Activated CD4-positive, alpha-beta T cell treated with anti-CD3 and anti-CD28 coated beads for 1 hour (primary cell): ENCODE measurements at places on chromosomes 16 and 17.

DNA sequence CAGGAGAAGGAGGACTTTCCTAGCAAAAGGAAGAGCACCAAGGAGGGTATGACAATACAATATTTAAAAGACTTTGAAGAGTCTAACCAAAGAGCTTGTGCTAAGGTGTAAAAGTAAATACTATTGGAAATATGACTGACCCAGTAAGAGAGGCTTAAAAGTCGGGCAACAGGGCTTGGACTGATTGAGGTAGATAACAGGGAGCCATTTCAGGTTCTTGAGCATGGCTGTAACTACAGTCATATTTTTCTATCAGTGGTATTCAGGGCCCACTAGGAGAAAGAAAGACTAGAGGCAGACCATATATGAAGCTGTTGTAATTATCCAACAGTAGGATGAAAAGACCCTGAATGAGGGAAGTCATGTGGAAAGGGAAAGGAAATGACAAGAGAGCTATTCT, 62.3 kb downstream of the SMURF2 start:
- no peak for DNase-seq

DNA sequence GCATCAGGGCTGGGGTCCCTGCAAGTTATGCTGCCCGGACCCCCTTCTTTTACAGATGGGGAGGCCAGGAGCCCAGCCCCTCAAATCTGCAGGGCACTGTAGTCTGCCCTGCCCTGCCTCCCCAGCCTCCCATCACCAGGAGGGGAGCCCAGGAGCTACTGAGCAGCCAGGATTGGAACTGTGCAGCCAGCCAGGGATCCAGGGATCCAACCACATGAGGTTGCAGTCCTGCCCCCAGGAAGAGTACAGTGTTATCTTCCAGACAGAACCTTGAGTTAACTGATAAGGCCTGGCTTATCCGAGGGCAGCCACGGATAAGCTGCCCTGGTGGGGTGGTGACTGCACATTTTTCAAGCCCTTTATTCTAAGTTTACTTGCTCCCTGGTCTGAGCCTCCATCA, 11.4 kb upstream of the NDRG4 start:
- DNase-seq, result no peak

DNA sequence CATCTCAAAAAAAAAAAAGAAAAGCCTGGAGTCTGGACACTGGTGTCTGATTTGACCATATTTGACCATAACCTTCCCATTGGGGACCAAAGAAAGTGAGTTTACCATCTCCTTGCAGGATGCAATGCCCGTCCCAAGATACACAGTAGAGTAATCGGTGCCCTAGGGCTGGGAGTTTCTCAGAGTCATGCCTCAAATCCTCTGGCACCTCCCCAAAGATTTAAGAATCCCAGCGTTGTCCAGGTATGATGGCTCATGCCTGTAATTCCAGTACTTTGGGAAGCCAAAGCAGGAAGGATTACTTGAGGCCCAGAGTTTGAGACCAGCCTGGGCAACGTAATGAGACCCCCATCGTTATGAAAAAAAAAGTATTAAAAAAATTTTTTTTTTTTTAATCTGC, 5.0 kb downstream of the PITPNM3 start:
- DNase-seq, result no peak

DNA sequence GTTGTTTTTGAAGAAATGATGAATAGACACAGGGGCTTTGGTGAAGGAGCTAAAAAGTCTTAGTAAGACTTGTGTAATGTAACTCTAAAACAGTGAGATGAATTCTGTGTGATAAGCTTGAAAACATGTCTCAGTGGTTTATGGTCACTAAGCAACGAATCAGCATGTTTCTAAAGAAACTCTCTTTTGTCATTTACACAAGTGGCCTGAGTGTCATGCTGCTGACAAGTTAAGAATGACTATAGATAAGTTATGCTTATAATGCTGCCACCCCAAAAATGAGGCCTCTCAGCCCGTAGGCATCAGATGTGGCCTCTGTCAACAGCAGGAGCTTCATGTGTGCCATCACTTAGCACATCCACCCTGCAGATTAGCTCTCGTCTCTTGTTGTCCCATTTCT, 8.7 kb downstream of the COX10 start:
- no peak for DNase-seq

GRCh38 chr16:81231014-81231413, 7.5 kb upstream of the BCO1 start:
- no peak for DNase-seq

DNA sequence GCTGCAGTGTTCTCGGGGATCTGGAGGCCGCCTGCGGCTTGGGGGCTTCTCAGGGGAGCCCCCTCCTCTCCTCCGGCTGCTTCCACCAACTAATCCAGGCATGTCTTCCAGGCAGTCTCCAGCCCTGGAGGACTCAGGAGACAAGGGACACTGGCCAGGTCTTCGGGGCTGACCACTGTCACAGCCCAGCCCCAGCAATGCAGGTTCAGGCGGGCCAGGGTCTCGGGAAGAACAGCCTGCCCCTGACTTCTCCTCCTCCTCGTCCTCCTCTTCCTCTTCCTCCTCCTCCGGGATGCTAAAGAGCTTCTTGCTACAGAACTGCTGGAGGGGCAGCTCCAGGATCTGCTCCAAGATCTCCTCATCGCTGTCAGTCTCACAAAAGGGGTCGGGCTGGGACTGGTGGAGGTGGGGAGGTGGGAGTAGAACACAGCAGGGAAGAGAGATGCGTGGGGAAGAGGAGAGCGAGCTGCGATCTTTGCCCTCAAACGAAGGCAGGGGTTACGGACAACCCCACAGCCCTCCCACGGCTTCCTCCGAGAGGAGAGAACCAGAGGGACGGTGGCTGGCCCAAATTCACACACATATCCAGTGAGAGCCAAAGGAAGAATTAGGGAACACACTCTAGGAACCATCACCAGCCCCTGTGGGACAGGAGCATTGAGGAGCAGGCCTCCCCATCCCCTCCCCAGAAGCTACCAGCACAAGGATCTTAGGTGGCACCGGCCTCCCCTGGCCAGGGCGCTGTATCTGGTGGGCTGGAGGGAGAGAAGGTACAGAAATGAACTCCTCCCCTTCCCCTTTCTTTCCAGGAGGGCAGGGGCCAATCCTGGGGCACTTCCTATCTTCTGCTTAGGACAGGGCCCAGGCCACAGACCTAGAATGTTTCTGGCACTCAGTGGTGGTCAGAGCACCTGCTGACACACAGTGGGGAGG, 19.3 kb downstream of the TSPOAP1 start:
- DNase-seq, result no peak

- no peak for DNase-seq
Observed at GRCh38 chr16:51434567-51435198, 283.6 kb upstream of the SALL1 start.

- DNase-seq, result no peak
Observed at GRCh38 chr16:12178251-12178990, 201.9 kb downstream of the SNX29 start.

GRCh38 chr17:10105513-10106001, 92.8 kb downstream of the GAS7 start:
- DNase-seq, result no peak

DNA sequence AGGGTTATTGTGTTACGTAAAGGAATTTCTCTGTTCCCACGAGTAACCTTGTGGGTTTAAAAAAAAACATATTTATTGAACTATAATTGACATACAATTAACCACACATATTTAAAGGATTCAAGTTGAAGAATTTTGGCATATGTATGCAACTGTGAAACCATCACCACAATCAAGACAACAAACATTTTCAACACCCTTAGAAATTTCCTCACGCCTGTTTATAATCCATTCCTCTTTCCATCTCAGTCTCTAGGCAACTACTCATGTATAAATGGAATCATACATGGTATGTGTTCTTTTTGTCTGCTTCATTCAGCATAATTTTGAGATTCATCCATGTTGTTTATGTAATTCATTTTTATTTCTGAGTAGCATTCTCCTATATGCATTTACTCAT, 104.0 kb downstream of the MRTFB start:
- DNase-seq, result no peak

- DNase-seq, result no peak
Observed at GRCh38 chr17:44188576-44189403, 2.0 kb downstream of the TMUB2 start.

GRCh38 chr16:72590151-72590937, 418.4 kb upstream of the PMFBP1 start:
- no peak for DNase-seq

- DNase-seq, result no peak
Observed at GRCh38 chr16:73217654-73218053, 169.7 kb upstream of the ZFHX3 start.

GRCh38 chr17:30318155-30318554, 15.7 kb downstream of the TMIGD1 start:
- no peak for DNase-seq

DNA sequence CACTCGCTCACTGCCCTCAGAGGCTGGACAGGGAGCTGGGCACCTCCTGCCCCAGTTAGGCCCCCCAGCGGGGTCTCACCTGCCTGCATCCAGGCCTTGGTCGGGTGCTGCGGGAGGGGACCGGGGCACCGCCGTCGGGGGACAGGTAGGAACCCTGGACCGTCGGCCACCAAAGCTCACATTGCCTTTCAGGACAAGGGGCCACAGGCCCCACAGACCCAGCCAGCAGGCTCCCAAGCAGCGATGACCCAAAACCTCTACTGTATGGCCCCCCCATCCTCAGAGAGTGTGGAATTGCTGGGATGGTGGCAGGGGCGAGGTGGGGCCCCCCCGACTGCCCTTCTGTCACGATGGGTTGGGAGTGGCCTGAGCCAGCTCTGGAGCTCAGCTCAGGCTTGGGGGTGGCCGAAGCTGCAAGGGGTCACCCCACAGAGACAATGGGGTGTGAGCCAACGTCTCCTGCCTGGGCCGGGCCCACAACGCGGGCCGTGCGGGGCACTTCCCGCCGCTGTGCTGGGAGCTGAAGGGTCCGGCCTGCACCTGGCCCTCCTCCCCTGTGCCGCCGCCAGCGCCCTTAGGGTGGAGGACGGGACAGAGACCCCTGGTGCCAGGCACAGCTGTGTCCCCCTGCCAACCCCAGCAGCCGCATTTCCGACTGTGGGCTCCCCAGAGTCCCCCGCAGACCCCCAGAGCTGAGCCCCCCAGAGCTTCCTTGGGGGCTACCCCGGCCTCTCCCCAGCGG, 498 bp downstream of the IGFALS start:
- no peak for DNase-seq

DNA sequence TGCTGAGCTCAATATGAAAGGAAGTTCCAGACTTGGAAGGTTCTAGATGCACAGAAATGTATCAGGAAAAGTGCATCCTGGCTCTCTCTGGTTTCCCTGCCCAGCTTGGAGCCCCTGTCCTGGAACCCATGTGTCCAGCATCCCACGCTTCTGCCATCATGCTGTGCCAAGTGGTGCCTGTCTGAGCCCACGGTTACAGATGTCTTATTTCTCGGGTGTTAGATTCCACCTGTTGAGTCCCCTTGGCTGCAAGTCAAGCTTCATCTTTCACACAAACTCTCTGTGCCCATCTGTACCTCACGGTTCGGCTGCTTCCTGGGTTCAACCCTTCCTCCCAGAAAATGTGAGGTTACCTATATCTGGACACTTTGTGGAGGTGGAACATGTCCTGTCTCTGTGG, 22.5 kb downstream of the OR1D5 start:
- DNase-seq, result no peak

DNA sequence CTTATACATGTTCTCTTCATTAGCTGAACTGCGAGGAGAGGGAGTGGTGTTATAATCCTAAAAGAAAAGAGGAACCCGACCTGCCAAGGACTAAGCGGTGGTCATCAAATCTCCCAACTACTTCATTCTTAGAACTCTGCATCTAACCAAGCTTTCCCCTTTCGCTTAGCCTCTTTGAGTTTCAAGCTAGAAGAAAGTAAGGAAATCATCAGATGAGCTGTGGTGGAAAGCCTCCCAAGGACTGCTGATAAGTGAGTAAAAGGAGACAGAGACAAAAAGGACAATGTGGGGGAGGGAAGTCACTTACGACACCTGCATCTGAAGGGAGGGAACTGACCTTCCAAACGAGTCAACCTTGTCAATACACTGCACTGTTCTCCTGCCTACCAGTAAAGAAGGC, 121.3 kb downstream of the TRIM37 start:
- no peak for DNase-seq

DNA sequence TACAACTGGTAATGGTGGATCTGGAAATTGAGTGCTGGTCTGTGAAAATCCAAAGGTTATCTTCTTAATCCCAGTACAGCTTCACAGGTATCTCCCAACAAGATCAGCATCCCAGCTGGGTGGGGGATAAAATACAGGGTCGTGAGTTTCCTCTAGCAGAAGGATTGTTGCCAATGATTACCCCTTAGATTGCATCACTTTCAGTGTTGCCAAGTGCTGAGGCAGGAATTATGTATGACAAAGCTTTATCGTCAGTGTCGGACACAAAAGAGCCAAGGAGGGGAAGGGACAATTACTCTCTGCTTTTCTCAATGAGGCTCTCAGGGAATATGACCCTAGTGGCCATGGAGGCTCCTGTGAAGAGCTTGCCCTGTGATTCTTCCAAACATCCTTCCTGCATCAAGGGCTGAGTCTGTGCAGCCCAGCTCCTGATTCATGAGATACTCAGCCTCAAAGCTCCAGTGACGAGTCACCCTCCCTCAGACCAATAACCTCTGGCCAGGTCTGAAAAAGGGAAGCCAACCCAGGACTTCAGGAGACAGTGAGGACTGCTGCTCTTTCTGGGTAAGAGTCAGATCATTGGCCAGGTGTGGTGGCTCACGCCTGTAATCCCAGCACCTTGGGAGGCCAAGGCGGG, 15.0 kb downstream of the OR1F1 start:
- no peak for DNase-seq

GRCh38 chr16:5870886-5871691, 773.5 kb upstream of the EEF2KMT start:
- no peak for DNase-seq

- no peak for DNase-seq
Observed at GRCh38 chr16:49049191-49049590, 232.4 kb downstream of the CBLN1 start.

DNA sequence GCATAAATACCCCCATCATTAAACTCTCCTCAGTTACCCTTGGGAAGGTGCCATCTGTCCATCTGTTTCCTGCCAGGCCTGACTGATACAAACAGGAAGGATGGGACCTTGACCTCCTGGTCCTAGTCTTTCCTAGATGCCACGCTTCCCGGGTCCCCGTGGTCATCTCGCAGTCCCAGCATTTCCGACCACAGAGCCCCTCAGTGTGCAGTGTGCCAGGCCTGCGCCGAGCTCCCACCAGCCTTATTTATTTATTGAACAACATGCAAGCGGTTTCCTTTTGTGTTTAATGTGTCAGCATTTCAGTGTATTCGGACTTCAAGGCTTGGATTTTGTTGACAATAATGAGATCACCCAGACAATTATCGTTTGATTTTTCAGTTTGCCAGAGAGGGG, 45.6 kb upstream of the NKD1 start:
- no peak for DNase-seq

DNA sequence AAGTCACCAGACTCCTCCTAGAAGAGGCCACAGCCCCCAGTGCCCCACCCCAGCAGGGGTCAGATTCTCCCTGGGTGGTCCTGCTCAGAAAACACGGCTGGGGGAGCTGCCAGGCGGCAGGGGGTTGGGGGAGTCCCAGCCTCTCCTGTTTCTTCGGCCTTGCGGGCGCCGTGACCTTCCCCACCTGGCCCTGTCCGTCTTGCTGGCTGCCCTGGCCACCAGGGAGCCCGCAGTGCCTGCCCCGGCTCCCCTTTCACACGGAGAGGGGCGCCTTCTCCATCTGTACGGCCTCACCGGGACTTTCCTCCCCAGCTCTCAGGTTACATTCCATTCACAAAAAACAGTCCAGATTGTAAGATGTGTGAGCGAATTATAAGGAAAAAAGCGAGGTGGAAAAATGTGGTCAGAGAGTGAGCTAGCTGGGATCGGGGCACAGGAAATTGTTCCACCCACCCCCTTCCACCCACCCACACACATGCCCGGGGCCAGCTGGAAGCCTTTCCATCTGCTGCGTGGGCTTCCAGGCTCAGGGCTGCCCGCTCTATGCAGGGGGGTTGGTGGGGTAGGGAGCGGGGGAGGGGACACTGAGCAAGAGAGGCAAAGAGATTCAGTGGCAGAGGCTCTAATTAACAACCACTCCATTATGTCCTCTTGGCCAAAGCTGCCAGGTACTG, 14.6 kb upstream of the CIBAR2 start:
- DNase-seq, result no peak
